ENCODE measurements at places on chromosomes 4 and X.
A peak's percentile ranks its signal among the peaks of the same experiment; 100 is the strongest.

- DNase-seq, result peak; percentile 58
Observed at GRCh38 chr4:67288964-67289363, 256.3 kb downstream of the CENPC start.

- peak; percentile 64 for DNase-seq
Observed at GRCh38 chr4:76504613-76505465, 69.8 kb downstream of the SHROOM3 start.

DNA sequence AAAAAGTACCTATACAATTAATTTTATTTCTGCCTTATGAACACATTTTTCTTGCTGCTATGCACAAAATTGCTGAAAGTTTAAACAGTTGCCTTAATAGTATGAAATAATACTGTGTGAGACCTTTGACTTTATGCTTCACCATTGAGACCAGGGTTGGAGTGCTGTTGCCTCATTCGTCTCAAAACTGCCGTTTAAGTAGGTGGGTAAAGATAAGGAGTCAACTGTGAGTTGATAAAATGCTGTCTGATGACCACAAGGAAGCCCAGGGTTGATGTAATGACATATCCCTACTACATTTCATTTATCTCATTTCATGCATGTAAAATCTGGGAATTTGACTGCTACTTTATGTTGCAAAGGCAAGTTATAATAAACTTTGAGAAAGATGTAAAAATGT is 23.4 kb downstream of the STK26 start:
- DNase-seq, result no peak

GRCh38 chr4:86521373-86521969 is 72.6 kb upstream of the PTPN13 start:
- DNase-seq, result no peak

DNA sequence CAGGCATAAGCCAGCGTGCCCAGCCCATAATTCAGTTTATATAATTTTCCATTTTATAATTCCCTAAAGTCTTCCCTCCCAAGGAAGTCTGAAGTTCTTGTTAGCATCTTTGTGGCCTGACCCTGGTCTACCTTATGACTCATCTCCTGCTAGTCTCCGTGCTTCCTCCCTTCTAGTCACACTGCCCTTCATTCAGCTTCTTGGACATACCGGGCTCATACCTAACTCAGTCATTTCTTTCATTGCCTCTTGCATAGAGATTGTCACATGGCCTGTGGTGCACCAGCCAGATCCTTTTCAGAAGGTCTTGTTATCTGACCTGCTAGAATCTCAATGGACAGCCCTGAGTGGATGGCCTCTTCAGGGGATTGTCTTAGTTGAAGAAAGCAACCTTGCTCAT is 22.8 kb upstream of the MAML3 start:
- no peak for DNase-seq

Measured in NCI-H1417 (cell line).